Stimulated activated memory B cell treated with anti-CD40 and anti-IgM and Interleukin-4, amounts not matched to agents 10 μg/mL and 1 μg/mL and 100 μg/mL, for 72 hours (primary cell): ENCODE measurements at places on chromosomes 12 and 14.

DNA sequence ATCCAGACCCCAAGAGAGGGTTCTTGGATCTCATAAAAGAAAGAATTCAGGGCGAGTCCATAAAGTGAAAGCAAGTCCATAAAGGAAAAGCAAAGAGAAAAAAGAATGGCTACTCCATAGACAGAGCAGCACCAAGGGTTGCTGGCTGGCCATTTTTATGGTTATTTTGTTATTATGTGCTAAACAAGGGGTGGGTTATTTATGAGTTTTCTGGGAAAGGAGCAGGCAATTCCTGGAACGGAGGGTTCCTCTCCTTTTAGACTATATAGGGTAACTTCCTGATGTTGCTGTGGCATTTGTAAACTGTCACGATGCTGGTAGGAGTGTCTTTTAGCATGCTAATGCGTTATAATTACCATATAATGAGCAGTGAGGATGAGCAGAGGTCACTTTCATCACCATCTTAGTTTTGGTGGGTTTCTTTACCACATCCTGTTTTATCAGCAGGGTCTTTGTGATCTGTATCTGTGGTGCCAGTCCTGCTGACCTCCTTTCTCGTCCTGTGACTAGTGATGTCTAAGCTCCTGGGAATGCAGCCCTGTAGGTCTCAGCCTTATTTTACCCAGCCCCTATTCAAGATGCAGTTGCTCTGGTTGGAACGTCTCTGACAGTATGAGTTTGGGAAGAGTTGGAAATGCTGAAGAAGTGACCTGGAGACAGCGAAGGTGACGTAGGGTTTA is 100.5 kb downstream of the ZNF664 start:
- ATAC-seq: no peak

- ATAC-seq: no peak
These were observed 52.1 kb downstream of the EID3 start for GRCh38 chr12:104355630-104356029.

- no peak for ATAC-seq
These were observed 48.1 kb upstream of the TMED10 start for GRCh38 chr14:75224561-75224960.

DNA sequence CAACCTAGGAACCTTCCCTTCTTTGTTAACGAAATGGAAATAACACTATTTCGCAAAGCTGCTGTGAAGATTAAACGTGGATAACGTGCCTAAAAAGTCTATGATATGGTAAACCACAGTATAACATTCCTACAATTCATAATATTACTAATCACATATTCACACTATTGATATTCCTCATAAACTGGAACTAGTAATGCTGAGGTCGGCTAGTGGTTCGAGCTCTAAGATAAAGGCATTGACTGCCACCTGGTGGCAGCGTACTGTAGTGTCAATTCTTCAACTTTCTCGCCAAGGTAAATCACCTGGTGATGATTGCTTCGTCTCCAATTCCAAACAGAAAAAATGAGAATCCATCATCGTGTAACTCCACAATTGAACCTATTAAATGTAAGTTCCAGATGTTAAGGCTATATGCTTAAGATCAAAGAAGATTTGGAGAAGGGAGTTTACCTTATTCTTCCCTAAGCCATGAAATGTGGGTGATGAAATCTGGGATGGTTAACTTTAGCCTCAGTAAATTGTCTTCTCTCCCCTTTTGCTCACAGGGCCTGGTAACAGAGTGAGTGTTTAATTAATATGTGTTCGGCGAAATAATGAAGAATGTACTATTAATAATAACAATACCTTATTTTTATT is 197.5 kb upstream of the TMEM132C start:
- ATAC-seq: no peak

- peak; percentile 81 for ATAC-seq
These were observed 25.1 kb downstream of the MEG3 start for GRCh38 chr14:100850841-100851585.

- ATAC-seq: no peak
These were observed 17.7 kb downstream of the ABCB9 start for GRCh38 chr12:122948605-122949004.

- ATAC-seq: no peak
These were observed 501.6 kb downstream of the EGLN3 start for GRCh38 chr14:33449268-33449667.

GRCh38 chr12:109637348-109637747 is 63.8 kb downstream of the MVK start:
- ATAC-seq: no peak

- no peak for ATAC-seq
These were observed 111.0 kb upstream of the NCOR2 start for GRCh38 chr12:124678421-124678893.

GRCh38 chr12:69254046-69254445 is 14.7 kb downstream of the CPSF6 start:
- ATAC-seq: no peak

DNA sequence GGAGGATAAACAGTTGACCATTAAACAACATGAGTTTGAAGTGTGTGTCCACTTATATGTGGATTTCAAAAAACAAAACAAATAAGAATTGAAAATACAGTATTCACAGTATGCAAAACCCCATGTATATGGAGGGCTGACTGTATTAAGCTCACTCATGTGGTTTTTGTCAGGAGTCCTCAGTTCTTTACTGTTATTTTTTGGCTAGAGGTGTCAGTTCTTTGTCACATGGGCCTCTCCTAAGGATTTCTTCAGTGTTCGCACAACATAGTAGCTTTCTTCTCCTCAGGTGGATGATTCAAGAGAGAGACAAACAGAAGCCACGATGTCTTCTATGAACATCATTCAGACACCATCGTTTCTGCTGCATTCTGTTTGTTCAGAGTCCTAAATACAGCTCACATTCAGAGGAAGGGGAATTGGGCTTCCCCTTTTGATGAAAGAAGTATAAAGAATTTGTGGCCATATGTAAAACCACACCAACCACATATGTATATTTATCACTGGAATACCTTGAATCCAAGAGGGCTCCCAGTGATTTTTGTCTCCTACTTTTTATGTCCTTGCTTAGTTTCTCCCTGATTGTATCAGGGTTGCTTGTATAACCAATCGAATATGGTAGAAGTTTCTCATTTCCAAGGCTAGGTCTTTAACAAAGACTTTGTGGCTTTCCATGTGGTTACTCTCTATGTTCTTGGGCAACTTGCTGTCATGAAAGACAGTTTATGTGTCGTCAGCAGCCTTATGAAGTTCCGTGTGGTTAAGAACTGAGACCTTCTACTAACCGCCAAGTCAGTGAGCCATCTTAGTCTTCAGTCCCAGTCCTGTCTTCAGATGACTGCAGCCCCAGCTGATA is 18.9 kb downstream of the MNAT1 start:
- ATAC-seq: peak; percentile 99

- no peak for ATAC-seq
These were observed 141.5 kb downstream of the TBC1D30 start for GRCh38 chr12:64965920-64966319.

DNA sequence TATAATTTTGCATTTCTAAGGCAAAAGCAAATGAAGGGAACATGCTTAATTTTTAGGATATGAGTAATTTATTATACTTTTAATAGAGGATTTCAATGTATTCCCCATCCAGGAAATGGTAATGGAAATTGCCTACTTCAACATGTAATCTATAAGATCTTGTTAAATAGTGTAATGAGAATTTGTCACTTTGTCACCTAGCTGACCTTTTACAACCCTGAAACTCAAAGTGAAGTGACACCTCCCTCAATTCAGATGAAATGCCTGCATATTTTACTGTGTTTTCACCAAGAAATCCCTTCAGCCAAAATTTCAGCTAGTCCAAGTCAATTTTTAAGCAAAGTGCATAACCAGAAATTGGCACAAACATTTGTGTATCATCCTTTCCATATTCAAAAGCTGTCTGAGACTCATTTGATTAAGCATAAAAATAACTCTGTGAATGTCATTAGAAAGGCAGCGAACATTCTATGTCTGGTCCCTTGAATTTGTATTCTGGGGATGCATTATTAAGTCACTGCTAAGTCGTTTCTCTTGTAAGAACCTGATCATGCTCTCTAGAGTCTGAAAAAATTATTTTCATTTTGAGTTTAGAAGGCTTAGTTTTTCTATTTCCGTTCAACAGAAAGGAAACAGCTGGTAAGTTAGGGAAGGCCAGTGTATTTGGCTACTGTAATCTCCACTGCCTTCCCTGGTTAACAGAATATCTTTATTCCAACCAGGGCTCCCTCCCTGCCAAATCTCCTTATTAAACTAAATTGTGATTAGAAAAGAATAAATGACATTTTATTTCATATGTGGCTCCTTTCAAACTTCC is 100.8 kb downstream of the IGF1 start:
- ATAC-seq: no peak

DNA sequence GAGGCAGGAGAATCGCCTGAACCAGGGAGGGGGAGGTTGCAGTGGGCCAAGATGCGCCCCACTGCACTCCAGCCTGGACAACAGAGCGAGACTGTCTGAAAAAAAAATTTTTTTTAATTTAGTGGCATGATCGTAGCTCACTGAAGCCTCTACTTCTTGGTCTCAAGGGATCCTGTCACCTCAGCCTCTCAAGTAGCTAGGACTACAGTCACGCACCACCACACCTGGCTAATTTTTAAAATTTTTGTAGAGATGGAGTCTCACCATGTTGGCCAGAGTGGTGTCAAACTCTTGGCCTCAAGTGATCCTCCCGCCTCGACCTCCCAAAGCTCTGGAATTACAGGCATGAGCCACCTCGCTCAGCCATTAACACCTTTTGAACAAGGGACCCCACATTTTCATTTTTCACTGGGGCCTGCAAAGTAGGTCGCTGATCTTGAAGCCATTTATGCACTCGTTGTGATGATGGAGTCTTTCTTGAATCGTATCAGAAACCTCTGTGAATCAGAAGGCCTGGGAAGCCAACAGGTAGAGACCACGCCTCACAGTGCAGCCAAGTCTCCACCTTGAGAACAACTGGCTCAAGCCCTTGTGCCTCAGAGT is 5.9 kb downstream of the HCAR1 start:
- ATAC-seq: peak; percentile 68

GRCh38 chr12:9378430-9378835 is 170.2 kb upstream of the PZP start:
- ATAC-seq: no peak

DNA sequence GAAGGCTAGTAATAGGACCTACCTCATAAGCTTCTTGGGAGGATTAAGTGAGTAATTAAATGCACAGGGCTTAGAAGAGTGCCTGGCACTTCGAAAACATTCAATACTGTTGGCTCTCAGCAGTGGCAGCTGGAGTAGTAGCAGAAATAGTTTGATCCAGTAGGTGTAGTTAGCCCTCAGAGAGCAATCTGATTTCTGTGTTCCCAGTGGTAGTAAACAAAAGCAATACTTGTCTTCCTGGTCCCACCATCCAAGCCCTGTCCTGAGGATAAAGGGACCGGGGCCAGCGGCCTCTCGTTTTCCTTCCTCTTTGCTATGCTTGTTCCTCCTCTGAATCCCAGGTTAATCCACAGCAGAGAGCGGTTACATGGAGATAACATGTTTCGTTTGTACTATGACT is 131.6 kb downstream of the SAMD4A start:
- ATAC-seq: no peak

GRCh38 chr12:82027612-82028011 is 268.5 kb upstream of the PPFIA2 start:
- ATAC-seq: no peak

DNA sequence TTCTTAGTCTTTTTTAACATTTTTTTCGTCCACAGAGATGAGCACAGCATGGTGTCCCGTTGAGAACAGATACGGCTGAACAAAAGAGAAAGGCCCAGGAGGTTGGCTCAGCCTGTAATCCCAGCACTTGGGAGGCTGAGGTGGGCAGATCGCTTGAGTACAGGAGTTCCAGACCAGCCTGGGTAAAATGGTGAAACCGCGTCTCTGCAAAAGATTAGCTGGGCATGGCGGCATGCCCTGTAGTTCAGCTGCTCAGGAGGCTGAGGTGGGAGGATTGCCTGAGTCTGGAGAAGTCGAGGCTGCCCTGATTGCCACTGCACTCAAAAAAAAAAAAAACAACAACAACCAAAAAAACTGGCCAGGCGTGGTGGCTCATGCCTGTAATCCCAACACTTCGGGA is 5.9 kb upstream of the EP400 start:
- no peak for ATAC-seq

- no peak for ATAC-seq
These were observed 50.5 kb upstream of the PWP1 start for GRCh38 chr12:107635139-107635538.

DNA sequence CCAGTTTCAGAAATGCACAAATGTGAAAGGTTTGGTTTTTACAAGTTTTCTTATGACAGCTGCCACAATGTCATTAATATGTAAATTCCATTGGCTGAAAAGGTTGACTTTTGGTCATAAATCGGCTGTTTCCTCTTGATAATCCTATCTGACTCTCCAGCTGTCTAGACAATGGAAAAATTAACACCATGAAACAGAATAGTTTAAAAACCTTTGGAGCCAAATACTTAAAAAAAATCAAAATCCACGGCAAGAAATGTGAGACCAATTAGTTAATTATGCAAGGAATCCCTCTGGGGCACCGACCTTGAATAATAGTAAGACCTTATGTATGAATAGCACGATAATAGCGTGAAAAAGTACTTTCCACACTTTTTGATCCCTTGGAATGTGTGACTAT is 138.0 kb downstream of the ZNF664 start:
- no peak for ATAC-seq

DNA sequence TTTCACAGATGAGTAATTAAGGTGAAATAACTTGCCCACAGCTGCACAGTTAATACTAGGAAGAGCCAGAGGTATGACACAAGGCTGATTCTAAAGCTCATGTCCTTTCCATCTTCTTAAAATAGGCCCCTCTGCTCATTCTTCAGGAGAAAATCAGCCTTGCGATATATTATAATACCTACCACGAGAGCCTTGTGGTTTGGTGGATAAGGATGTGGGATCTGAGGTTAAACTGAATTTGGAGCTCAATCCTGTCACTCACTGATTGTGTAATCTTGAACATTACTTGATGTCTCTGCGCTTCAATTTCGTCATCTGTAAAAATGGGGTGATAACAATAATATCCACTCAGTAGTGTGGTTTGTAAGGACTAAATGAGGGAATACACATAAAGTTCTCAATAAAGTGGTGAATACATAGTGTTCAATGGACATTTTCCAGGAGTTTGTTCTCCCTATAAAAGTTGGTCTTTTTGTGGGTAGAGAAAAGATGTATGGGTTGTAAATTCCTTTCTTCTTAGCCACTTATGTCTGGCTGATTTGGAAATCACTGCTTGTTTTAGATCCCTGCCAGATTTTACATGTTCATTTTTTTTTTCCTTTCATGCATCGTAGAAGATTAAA is 25.1 kb upstream of the ATP2B1 start:
- ATAC-seq: no peak

DNA sequence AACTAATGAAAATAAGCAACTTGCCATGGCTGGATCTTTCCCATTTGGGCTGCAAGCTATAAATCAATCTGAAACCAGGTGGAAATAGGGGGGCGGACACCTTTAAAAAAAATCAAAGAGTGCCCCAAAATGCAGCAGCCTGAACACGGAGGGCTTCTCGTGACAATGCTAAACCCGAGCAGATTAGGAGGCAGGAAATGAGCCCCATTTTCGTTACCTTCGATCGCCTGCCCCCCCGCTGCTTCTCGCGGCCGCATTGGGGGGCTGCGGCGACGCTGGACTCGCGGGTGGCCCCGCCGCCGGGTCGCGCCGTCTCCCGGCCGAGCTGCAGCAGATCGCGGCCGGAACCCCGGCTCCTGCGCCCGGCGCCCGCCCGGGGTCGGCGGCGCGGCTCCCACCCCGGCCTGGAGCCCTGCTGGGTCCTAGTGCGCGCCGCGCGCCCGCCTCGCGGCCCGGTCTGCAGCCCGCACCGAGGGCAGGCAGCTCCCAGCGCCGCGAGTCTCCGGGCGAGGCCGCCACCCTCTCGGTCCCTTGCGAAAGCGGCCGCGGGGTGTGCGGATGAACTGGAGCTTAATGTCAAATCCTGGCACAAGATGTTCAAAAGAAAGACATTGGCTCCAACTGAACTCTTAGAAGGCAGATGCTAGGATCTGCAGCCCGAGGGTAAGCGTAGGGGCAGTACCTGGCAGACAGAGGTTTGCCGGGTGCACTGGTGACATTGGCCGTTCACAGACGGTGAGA is 201.9 kb upstream of the FOXN3 start:
- ATAC-seq: peak; percentile 90
